Ureter (tissue), 1 donor: ENCODE measurements at places on chromosomes 6 and 20. TPM values are rescaled to one million over a fixed set of nuclear protein-coding genes. Genes with fewer than 3 reads are reported as not detected.

The STX11 gene
- total RNA-seq = 5.8 TPM

GRCh38 chr6:106159531-106159940 is 73.4 kb downstream of the PRDM1 start:
- DNase-seq = no peak

GRCh38 chr20:43516251-43516824 is 8.8 kb downstream of the L3MBTL1 start:
- no peak for DNase-seq

DNA sequence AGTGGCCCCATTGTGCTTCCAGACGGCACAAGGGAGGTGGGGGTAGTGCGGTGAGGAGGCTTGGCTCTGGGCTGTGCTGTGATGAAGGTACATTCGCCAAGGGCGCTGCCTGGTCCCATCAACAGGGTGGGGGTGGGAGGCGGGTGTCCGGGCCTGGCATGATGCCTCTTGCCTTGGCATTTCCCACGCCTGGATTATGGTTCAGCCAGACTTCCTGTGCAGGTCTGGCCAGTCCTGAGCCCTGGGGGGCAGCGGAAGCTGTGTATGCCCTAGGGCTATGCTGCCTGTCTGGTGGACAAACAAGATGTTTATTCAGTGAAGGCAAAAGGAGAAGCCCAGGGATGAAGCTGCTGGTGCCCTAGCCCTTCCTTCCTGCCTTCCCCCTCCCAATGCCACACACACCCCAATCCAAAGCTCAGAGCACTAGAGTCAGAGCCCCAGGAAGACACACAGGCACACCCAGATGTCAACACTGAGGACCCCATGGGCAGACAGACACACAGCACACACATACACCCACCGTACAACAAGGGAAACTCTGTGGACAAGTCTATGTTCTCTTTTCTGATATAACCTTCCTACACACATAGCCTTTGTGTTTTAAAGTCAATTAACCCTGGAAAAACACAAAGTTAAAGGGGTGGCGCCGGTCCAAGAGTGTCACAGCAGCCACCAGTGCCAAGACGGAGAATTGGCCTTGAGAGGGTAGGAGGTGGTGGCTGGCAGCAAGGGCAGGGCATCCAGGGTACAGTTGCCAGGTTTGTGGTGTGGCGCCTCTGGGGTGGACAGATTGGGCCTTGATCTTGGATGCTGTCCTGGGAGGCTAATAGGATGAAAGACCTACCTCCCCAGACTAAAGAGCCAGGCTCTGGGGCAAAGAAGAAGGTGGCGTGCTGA is 54.7 kb upstream of the SAYSD1 start:
- no peak for DNase-seq
